Transverse colon (tissue), 4 donors: ENCODE measurements at places on chromosomes 4 and X. TPM values are rescaled to one million over a fixed set of nuclear protein-coding genes. Genes with fewer than 3 reads are reported as not detected.
A peak's percentile ranks its signal among the peaks of the same experiment; 100 is the strongest.

SPATA4 gene
- not detected for total RNA-seq

KLF8 gene
- total RNA-seq = 5.6 TPM

TLR8 gene
- 0.37 TPM for total RNA-seq

ART3 gene
- total RNA-seq = 0.68 TPM

RENBP gene
- not detected for total RNA-seq

DNA sequence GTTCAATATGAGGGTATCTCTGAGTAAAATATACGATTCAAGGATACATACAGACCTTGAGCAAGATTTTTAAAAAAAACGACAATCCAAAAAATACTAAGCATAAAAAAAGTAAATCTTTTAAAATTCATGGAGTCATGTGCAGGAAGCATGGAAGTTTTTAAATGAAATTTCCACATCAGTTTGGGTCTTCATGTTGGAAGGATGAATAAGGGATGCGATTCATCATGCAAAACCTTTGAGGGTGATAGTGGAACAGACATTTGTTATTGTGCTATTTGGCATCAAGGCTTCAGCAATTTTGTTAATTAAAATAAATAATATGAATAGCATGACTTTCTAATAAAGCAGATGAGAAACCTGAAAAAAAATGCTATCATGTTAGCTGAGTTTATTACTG lies 815.0 kb upstream of the PCDH10 start:
- DNase-seq = no peak

DNA sequence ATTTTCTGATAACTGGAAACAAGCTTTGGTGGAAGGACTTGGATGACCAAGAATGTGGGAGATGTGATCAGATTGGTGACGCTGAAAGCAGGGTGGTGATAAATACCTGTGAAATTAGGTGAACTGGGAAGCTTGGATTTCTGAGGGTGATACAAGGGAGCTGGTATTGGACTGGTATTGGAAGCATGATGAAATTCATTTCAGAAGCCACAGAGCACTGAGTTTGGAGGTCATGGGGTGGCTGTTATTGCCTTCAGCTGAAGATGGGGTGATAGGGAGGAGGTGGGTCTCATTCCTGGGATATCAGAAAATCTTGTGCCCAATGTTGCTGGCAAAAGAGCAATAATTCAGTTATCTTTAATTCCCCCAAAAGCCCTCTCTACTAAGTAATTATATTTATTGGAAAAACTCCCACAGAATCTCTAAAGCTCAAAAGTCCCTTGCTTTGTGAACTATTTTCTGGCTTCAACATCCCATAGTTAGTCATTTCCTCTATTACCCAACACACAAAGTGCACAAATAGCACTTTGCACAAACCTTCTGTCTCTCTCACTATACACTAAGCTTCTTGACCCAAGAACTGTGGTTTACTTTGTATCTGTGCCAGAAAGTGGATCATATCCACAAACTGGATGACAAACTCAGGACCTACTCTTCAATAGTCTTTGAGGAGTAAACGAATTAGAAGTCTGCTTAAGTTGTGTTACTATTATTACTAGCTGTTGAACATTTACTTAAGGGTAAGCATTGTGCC lies 23.1 kb upstream of the CAMK2D start:
- no peak for DNase-seq

DNA sequence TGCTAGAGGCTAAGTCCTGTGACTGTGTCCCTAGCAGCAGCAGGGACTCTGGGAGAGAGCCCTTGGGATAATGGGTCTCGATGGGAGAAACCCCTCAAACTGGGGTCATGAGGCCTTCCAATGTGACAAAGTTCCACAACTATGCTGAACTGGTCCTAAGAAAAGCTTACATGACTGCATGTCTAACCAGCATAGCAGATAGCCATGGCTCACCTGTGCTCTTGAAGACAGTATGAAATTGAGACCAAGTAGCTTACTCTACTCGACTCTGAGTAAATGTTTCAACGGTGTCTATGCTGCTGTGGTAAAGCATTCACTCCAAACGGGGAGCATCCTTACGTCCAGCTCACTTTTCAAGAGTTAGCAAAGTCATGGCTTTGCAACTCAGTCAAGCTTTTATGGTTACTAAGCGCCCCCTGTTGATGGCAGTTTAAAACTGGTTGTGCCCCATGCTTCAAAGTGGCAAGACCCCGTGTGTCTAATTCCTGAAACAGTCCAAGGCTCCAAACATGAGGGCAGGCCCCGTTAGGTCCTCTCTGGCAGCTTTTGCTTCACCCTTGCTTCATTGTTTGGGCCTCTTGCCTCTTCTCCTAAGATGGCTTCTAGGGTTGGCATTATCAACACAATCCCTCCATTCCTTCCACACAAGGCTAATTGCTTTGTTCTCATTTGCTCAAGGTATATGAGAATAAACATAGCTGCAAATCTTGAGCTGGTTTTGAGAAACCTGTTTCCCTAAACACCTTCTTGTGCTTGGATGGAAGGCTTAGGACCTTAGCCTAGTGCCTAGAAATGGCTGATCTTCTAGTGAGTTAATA lies 46.6 kb downstream of the CCNG2 start:
- peak; percentile 64 for DNase-seq

DNA sequence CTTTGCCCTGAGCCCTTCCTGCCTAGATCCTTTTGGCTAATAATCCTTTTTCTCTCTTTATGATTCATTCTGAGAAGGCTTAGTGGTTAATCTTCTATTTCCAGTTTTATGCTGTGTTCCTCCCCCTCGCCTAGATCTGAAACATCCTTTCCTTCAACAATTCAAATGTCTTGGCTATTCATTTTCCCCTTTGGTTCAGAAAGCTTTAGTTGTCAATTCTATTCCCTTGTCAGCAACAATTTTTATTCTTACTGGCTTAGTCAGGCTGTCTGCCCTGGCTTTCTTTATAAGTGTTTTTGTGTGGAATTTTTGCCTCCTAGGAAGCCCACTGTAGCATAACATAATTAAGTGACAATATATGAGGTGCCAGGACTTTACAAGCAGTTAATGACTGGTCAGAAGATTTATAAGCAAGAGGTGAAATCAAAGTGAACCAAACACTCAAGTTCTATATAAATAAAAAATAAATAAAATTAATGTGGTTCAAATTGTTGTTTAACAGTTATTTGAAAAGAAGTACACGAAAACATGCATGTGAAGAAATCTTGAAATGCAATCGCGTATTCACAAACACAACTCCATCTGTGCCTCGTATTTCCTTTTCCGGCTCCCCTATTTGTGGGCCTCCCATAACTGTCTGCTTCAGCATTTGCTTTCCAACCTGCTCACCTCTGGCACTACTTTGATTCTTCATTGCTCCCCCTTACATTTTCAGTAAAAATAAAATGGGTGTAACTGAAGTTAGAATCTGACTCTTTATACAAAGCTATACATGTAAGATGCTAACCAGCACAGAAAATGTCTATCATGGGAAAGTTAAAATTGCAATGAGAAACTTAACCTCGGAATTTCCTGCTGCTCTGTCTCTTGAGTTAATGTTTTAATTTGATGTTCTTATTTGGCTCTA lies 235.4 kb downstream of the SPRY1 start:
- no peak for DNase-seq

DNA sequence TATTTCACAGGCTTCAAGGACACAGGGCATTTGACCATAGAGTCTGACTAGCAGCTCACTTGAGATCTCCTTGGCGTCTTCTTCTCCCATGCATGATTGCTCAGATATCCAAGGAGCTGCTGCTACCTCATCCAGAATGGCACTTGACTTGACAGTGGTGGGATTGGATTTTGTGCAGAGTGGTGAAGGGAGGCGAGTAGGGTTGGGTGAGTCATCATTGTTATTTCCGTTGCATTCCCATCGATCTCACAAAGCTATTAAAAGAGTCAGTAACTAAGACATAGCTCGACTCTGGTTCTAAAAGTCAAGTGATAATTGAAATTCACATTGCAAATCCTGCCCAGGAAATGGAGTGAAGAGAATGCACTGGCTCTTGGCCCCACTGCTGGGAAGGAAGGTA lies 27.7 kb downstream of the NHSL2 start:
- DNase-seq = no peak

DNA sequence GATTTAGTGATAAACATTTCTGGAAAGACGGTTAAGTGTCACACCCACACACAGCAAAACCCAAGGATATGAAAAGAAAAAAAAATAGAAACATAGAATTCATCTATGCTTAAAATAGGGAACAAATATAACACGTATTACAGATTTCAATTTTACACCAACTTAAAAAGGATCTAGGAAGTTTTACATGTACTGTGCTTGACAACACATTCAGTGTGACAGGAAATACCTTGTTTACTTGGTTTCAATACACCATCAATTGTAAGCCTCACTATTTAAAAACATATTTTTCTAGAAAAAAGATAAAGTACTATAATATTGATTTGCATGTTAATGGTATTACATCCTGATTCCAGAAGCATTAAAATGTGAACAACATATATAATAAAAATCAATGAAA lies 77.0 kb upstream of the SPRY1 start:
- no peak for DNase-seq

DNA sequence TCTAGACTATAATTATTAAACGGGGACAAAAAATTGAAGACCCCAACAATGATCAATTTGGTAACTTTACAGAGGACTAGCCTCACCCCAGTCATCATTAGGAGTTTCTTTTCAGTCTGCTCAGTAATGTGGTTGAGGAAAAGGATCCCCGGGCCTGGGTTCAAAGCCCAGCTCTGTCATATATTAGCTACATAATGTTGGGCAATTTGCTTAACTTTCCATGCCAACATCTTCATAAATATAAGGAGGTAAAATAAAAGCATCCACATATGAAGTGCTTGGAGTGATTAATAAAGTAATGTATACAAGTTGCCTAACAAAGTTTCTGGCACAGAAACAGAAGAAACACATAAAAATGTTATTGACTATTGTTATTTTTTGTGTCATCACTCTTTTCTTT lies 53.4 kb upstream of the ANTXR2 start:
- DNase-seq = no peak

GRCh38 chr4:27000820-27001219 lies 140.2 kb downstream of the STIM2 start:
- no peak for DNase-seq
